ENCODE measurements at places on chromosomes 6 and 20.

DNA sequence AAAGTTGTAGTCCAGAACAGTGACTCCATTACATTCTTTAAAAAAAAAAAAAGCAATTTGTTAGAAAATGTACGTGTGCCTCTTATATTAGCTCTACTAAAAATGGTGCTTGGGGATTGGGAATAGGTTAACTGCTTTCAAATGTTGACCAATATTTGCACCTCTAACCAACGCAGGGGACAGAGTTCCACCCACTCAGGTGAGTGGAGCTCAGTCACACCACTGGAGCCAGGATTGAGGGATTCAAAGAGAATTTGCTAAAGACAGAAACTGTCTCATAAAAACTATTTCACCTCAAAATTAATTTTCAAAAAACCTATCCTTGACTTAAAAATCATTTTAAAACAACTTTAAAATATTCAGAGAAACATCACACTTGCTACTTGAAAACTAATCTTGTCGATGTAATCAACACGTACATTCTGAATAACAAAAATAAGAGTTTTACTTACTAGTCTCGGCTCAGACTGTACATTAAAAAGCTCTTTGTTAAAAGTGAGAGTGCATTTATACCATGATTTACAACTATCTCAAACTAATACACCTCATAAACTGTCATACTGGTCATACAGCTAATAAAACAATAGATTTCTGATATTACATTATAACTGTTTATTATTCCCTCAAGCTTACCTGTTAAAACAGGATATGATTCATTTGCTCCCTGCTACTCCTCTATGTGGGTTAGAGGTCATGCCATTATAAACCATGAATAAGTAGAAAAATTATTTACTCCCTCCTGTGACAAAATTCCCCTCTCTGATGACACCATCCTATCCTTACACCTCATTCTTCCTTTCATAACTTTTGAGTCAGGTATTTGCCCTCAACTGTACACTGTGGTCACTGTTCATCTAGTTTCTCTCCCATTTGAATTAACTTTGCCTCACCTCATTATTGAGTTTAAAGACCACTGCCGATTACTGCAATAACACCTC lies 88.6 kb downstream of the PDE10A start:
- DNase-seq: no peak

DNA sequence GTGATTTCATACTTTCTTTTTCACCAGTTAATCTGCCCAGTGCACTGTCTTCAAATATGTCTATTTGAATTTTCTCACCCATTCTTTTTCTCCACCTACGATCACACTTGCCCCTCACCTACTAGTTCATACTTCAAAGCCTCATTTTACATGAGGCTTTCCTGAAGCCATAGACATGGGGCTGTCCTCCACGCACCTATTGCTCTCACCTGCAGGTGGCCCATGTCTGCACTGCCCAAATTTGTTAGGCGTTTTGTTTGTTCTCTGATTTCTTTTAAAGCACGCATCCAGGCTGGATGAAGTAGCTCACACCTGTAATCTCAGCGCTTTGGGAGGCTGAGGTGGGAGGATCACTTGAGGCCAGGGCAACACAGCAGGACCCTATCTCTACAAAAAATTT lies 106.8 kb upstream of the RIPOR2 start:
- DNase-seq: no peak

DNA sequence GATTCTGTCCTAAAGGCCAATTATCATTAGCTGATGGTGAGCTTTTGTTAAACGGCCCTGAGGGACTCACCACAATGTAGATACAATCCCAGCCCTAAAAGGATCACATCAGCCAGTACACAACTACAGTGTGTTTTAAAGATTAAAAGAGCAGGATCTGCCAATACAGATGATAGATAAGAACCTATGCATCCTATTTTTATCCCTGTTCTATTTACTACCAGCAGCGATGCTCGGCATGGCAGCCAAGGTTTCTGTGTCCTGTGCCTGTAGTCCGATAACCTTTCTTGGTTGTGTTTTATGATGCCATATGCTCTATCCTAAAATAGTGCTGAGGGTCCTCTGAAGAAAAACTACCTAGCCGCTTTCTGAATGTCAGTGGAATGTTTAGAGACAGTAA lies 289.4 kb downstream of the PHACTR1 start:
- no peak for DNase-seq

GRCh38 chr6:54266400-54266923 lies 41.8 kb upstream of the TINAG start:
- no peak for DNase-seq

DNA sequence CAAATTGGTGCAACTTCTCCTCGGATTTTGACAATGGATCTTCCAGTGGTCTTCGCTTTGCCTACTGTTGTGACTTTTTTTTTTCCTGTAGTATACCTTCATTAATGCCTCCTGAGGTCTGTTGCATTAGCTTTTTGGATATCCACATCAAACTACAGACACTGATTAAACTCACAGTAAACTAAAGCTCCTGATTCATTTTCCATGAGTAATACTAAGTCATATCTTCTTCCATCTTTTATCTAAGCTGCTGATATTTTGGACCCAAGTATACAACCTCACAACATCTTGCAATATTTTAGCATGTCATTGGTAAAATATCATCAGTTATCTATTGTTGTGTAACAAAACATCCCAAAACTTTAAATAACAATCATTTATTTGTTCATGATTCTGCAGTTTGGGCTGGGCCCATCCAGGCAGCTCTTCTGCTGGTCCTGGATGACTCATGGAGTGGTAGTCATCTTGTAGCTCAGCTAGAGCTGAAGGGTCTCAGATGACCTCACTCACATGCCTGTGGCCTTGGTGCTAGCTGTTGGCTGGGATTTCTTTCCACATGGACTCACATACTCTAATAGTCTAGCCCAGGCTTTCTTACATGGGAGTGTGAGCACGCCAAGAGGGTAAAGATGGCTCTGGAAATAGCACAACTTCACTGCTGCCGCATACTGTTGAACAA lies 78.3 kb upstream of the SRSF6 start:
- DNase-seq: no peak

- DNase-seq: no peak
These were observed 151.3 kb downstream of the FARS2 start for GRCh38 chr6:5412663-5413062.

- DNase-seq: no peak
These were observed 25.2 kb downstream of the STX7 start for GRCh38 chr6:132487762-132488161.

DNA sequence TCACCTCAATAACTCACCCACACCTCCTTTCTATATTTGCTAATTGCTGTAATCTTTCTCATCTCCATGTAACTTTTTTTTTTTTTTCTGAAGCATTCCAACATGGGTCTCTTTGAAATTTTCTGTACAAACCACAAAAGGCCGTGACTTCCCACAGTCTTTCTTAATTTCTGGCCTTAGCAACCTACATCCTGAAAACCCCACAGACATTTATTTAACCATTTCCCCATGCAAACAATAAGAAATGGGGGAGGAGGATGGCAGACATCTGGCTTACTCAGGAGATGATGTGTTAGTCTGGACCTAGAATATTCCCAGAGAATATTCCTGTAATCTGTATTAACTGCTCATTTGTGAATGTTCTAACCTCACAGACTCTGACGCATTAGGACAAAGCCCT lies 57.6 kb downstream of the MEP1A start:
- no peak for DNase-seq

GRCh38 chr6:112117554-112117953 lies 30.2 kb downstream of the FAM229B start:
- peak; percentile 34 for DNase-seq

DNA sequence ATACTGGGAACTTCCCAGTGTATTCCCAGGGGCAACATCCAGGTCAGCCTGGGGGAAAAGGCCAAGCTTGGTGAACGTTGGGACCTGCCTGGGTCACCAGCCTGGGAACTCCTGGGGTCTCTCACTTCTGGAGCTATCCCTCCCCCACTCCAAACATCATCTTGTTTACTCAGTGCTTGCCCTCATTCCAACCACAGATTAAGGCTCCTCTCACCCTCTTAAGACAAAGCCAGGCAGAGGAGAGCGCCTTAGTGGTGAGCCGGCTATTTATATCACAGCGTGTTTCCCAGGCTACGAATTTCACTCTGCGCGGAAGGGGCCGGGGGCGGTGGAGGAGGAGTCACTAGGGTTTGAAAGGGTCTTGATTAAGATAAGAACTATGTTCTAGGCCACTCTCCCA lies 12.1 kb downstream of the PRPH2 start:
- no peak for DNase-seq

- DNase-seq: no peak
These were observed 60.0 kb downstream of the CD83 start for GRCh38 chr6:14177413-14178082.

GRCh38 chr20:21125072-21125848 lies 622 bp upstream of the KIZ start:
- no peak for DNase-seq

GRCh38 chr20:54115172-54115854 lies 44.9 kb upstream of the BCAS1 start:
- no peak for DNase-seq

DNA sequence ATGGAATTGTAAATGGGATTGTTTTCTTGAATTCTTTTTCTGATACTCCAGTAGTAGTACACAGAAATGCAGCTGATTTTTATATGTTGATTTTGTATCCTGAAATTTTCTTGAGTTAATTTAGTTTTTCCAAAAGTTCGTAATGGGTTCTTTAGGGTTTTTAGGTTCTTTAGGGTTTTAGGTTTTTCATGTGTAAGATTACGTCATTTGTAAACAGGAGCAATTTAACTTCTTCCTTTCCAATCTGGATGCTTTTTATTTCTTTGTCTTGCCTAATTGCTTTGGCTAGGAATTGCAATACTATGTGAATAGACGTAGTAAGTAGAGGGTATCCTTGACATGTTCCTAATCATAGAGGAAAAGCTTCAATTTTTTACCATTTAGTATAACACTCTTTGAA lies 568.6 kb downstream of the MMUT start:
- DNase-seq: no peak

All from common myeloid progenitor, CD34-positive (primary cell).